ENCODE measurements at places on chromosomes 3 and 15.

- DNase-seq = no peak
These were observed 177.0 kb downstream of the RAP2B start for GRCh38 chr3:153339065-153339464.

DNA sequence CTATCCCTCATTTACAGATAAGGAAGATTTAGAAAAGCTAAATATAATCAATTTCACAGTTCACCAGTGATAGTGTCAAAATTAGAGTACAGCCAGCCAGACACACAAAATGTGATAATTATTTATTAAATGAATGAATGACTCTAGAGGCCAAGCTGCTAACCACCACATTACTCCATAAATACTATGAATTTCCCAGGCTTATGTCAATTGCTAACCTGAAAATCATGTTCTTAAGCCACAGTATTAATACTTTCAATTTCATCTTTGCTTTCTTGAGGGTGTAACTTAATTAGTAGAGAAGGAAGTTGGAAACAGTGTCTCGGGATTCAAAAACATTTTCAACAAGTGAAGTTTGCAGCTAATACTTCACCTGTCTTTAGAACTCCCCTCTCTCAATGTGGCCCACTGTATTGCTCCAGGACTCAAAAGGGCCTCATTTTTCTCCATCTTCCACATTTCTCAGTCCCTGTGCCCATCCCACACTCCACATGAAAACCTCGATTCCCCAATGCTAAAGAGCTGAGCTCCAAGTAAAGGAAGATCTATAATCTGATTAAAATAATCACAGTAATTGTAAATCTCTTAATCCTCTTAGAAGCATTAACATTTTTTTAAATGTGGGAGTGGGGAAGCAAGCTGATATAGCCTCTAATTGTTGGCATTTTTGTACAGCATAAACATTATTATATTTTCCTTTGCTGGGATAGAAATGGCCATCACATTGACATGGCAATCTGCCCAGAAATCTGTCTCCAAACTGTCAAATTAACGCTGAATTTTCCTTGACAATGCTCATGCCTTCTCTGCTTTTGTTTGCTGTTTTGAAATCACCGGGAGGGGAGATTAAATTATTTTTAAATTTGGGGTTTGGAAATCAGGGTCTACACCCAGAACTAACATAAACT lies 765.1 kb downstream of the ROBO1 start:
- no peak for DNase-seq

- DNase-seq = no peak
These were observed 53.9 kb upstream of the FRMD4B start for GRCh38 chr3:69439643-69440270.

DNA sequence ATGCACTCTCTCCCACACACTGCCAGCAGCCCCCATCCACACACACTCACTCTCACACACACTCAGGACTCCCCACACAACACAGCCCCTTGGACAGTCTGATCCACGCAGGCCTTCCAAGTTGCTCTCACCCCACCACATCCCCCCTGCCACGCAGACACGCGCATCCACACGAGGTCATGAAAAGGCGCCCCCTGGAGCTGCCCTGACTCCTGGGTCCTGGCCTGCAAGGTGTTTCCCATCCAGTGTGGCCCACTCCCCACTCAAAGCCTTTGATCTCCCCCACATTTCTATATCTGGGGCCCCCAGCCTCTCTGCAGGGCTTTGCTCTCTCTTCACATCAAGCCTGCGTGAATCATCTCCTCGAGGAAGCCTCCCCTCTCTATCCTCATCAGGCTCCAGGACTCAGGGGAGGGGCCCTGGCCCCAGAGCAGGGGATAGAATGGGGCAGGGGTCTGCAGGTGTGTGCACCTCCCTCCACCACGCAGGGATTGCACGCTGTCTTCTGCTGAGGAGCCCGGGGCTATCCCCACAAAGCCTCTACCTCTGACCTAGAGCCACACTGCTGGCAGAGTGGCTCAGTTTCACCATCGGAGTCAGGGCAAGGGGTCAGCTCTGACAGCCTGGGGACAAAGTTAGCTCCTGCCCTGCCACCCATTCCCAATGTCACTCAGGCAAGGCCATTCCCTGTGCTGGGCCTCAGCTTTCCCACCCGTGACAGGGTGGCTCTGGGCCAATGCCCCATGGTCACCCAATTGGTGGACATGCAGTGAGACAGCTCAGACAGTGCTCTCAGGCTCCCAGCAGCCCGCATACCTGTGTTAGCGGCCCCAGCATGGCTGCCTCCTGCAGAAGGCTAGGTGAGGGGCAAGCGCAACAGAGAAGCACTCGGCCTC lies 6.4 kb downstream of the MYL3 start:
- DNase-seq = no peak

DNA sequence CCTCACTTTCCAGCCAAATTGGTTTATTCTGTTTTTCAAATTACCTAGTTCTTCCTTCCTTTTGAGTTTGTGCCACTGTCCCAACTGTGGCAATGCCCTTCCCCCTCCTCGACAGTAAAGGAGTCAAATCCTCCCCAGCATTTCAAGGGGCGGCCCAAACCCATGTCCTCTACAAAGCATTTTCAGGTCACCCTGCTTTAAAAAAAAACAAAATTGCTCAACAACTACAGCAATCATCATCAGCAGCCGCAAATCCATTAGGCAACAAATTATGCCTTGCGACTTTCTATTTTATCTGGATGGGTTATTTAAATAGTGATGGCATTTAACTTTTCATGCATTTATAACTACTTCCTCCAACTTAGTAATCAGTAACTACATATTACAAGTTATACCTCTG lies 32.7 kb downstream of the PLD1 start:
- no peak for DNase-seq

- DNase-seq = no peak
These were observed 9.5 kb downstream of the EPB42 start for GRCh38 chr15:43211224-43211735.

DNA sequence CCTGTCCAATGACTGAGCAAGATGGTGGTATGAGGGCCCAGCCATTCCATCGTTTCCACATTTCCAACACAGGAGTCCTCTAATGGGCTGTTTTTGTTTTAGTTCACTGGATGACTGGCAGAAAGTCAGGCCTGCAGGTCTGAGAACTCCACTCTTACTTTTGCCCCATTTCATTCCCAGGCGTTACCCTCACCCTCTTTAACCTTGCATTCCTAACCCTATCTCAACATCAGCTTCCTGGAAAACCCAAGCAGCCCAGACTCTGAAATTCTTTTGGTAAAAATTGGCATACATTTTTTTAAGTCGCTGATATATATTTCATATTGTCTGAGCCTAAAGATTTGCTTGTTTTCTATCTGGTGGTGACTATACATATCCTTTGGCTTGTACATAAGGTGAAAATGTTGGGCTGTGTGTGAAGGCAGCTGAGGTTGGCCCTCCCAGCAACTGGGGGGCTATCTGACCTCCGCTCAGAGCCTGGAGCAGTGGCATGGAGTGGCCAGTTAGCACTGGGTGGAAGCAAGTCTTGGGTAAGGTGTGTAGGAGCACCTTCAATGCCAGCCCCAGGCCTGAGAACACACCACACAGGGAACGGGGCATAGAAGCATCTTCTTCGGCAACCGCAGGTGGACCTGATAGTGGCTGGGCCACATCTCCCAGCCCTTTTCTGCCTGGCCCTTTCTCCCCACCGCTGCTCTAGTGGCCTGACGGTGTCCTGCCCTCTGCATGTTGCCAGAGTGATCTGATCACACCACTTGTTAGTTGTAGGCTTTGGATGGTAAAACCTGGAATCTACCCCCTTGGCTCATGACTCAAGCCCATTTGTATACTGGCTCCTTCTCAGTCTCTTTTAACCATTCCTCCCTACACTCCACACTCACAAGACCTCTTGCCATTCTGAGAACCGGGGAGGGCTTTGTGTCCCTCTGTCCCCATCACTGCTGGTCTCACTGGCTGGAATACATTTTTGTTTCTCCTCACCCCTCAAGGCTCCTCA lies 50.0 kb downstream of the AMOTL2 start:
- DNase-seq = no peak

GRCh38 chr3:47892286-47893040 lies 89.5 kb downstream of the DHX30 start:
- DNase-seq = no peak

GRCh38 chr15:27897481-27897880 lies 201.6 kb downstream of the OCA2 start:
- no peak for DNase-seq

- DNase-seq = no peak
These were observed 222.4 kb downstream of the NEK10 start for GRCh38 chr3:27146786-27147185.

DNA sequence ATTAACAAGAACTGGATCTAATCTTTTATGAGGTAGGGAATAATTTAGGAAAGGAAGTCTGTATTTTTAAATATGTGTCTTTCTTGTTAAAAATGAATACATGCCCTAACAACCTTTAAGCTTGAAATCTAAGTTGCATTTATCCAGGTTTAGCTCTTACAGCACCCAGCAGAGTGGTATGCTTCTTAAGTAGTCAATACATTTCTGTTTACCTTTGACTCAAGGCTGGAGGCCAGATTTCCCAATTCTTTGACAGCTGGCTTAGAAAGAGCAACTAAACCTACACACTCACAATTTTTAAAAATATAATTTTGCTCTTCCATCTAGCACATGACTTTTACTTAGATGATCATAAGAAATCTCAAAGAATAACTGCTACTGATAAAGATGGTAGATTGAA lies 148.9 kb downstream of the DPH6 start:
- DNase-seq = no peak

- DNase-seq = no peak
These were observed 169.1 kb upstream of the SEMA6D start for GRCh38 chr15:47548231-47548630.

DNA sequence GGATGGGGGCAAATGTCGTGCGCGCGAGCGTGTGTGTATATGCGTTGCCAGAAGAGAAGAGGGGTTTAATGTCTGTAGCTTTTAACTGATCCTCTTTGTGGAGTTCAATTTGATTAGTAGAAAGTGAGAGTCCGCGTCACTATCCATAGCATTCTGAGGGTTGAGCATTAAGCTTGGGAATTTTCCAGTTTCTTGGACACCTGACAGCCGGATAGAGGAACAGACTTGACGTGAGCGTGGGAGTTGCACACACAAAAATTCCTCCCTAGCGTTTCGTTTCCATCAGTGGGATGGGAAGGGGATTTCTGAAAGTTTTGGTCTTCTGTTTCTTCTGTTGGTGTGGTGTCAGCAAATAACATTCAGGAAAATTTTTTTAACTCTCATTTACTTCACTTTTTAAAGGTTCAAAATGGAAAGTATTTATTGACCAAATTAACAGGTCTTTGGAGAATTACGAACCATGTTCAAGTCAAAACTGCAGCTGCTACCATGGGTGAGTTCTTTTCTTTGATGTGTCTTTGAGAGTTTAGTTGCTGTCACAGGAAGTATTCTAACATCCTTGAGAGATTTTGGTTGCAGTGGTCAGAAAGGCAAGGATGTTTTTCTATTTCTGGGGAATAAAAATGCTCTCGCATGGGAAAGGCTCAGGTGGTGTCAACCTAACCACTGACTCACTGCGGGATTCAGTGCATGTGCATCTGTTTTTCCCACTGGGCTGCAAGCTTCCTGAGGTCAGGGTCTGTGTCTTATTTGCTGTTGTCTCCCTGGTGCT lies 841 bp downstream of the POGLUT1 start:
- DNase-seq = no peak

DNA sequence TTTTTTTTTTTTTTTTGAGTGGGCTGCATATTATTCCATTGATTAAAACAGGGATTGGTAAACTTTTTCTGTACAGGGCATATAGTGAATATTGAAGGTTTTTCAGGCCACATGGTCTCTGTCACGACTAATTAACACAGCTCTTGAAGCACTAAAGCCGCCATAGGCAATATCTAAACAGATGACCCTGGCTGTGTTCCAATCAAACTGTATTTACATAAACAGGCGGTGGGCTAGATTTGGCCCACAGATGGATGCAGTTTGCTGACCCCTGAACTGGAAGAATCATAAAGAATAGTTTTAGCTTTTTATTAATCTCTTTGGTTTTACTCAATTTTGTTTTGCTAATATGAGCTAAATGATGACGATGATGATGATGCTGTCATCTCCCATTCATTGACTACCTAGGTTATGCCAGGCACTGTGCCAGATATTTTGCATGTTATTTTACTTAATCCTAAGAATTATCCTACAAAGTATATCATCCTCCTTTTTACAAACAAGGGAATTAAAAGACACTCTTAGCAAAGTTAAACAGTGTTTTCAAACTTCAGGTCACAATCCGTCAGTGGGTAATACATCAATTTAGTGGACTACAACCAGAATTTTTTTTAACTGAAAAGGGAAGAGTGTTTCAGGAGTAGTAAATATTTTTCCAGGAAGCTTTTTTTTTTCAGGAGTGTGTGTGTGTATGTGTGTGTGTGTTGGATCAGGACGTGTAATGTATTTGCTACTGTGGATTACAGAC lies 54.3 kb downstream of the LMCD1 start:
- no peak for DNase-seq

DNA sequence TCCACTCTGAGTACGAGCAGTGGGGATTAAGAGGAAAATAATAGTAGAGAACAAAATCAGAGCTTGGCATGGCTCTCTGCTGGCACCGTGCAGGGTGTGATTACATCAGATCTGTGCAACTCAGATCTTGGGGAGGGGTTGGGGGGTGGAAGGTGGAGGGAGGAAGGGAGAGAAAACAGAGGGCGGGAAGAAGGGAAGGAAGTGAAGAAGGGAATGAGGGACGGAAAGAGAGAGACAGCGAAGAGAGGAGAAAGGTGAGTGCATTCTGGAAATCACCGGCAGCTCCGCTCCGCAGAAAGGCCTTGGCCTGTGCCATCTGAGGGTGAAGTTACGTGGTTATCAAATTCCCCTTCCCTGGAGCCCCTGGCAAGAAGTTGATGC lies 31.0 kb upstream of the ADAMTS17 start:
- no peak for DNase-seq

- no peak for DNase-seq
These were observed 24.6 kb downstream of the CCR4 start for GRCh38 chr3:32975891-32976595.

DNA sequence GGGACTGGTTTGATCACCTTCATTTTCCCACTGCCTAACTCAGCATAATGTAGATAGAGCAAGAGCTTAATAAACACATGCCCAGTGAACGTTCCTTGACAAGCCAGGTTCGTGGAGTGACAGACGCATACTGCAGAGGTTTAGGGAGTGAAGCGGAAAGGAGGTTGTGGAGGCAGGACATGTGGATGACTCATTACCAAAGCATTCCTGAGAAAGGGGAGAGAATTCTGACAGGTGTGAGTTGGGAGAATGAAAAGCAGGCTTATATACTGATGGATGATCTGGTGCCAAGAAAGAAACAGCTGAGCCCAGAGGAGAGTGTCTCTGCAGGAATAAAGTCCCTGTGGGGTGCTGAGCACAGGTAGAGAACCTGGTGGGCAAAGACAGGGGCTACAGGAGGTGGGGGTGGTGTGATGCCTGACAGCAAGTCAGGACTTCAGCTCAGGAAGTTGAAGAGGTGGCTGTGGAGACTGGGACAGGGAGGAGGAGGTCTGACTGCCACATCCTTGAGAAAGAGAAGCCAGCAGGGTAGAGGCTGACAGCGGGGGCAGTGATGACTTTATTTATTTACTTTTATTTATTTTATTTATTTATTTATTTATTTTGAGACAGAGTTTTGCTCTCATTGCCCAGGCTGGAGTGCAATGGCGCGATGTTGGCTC lies 2.4 kb upstream of the RPL29 start:
- DNase-seq = no peak

- DNase-seq = no peak
These were observed 45.2 kb downstream of the ARRDC4 start for GRCh38 chr15:98005659-98006058.

Measured in stimulated activated CD8-positive, alpha-beta memory T cell treated with anti-CD3 and anti-CD28 coated beads, Interleukin-7, amount 100 ng/mL, for 48 hours (primary cell).